Cardiac septum (tissue), 1 donor: ENCODE measurements at places on chromosomes 3 and 15. TPM values are rescaled to one million over a fixed set of nuclear protein-coding genes. Genes with fewer than 3 reads are reported as not detected.
A peak's percentile ranks its signal among the peaks of the same experiment; 100 is the strongest.

- no peak for DNase-seq
Observed at GRCh38 chr15:48221885-48222284, 15.8 kb downstream of the SLC12A1 start.

GRCh38 chr3:6416049-6416661, 444.8 kb upstream of the GRM7 start:
- no peak for DNase-seq

GRCh38 chr3:177563792-177564191, 366.5 kb upstream of the TBL1XR1 start:
- DNase-seq, result no peak

DNA sequence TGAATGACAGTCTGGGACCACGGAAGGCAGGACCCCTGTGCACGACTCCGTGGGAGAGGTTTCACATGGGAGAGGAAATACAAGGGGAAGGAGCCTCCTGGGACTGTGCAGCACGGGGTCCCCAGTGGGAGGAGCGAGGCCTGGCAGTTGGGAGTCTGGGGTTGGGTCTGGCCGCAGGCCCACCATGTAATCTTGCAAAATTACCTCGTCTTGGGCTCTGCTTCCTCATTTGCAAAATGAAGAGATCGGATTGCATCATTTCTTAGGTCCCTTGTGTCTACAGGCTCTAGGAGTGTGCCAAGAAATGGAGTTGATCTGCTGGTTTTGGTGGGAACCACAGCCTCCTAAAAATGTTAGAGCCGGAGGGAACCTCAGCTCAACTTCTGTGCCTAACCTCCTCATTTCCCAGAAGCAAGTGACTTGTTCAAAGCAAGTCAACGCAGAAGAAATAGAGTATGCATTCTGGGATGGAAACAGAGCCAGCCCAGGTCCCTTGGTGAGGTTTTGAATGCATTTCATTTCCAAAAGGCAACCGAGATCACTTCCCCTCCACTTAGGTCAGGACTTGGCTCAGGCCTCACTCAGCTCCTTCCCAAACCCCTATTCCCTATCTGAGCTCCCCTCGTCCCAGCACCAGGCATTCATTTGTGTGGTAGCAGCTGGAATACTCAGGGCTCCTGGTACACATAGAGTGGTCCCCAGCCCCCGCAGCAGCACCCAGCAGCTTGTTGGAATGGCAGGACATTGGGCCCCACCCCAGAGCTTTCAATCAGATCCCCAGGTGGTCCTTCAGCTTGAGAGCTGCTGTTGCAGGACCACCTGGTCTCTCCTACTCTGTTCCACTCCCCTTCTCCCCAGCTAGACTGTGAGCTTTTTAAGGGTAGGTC, 267.7 kb downstream of the XXYLT1 start:
- peak; percentile 75 for DNase-seq

DNA sequence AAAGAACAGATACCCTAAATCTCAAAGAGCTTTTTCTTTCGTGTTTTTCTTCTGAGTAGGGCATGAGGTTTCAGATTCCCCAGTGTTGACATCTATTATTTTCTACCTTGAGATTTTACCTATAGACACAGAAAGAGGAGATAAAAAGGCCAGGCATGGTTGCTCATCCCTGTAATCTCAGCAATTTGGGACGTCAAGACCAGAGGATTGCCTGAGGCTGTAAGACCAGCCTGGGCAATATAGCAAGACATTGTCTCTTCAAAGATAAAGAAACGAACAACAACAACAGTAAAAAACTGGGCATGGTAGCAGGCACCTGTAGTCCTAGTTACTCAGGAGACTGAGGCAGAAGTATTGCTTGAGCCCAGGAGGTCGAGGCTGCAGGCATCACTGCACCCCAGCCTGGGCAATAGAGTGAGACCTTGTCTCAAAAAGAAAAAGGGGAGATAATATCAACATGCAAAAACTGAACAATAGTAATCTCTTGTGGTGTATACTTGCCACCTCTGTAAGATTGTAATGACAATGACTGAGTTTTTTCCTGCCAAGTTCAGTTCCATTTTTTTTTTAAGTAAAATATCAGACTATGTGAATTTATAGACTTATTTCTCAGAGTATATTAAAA, 71.3 kb downstream of the MBNL1 start:
- DNase-seq, result no peak

GRCh38 chr3:195800240-195800639, 11.5 kb downstream of the MUC4 start:
- peak; percentile 39 for DNase-seq

DNA sequence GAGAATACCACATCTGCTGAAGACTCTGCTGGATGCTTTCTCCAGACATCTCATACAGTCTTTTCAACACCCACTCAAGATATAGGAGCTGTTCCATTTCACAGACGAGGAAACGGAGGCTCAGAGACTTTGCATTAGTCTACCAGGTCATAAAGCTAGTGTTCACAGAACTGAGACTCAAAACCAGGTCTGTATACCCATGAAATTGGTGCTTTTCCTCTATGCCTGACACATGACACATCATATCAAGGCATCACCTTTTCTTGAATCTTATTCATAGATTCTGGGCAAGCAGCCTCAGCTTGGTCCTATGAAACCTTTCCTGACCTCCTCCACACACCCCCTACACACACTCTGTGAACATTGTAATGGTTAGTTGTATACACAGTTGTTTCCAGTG, 101.2 kb downstream of the LPP start:
- DNase-seq, result no peak

GRCh38 chr3:157859541-157859940, 246.7 kb downstream of the SHOX2 start:
- no peak for DNase-seq

GRCh38 chr3:127590593-127591465, at the start of gene TPRA1:
TPRA1 (minus strand) TSS chr3:127590733; CDS start chr3:127580146, 10,587 bp downstream.
- peak; percentile 93 for DNase-seq

DNA sequence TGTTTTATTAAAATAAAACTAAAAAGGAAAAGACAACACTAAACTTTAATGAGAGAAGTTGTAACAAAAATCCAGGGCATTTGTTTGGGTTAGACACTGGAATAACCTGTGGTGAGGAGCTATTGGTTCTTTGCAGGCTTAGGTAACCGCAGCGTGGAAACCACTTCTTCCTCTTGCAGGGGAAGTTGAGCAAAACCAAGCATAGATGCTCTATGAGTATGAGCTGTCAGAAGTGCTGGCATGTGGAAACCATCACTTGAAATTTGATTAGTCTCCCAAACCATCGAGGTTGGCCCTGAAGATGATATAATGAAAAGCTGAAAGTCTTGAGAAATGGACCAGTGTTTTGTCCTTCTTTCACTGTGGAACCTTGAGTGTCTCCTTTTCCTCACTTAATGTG, 127.1 kb upstream of the RBMS3 start:
- DNase-seq, result no peak

DNA sequence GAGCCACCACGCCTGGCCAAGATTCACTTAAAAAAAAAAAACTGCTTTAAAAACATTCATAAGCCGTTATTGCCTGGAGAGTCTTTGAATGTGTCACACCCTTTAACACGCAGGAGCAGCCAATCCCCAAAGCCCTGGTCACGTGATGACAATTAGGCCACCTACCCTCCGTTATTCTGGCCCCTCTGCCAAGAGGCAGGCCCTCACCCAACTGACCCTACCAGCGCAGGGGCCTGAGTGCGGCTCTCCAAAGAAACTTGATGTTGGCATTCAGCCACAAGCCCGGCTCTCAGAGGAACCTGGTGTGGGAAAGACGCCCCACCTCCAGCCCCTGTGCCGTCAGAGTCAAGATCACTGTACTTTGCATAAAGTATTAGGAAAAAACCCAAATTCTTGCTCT, 11.6 kb upstream of the MUC4 start:
- no peak for DNase-seq

DNA sequence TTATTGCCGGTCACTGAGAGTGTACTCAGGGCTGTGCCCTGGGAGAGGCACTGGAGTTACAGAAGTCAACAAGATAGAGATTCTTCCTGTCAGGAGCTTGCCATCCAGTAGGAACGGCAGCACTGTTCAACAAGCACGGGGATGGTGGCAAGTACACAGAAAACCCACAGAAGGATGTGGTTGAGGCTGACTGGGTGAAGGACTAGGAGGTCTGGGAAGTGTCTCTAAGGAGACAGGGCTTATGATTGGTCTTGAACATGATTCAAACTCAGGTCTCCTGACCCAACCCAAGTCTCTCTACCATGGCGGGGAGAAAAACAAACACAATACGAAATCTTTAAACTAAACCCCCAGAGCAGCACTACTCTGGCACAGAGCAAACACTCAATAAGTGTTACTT, 37.6 kb downstream of the ERICH6 start:
- no peak for DNase-seq

GRCh38 chr3:171039674-171040073, 13.2 kb upstream of the SLC2A2 start:
- DNase-seq, result no peak

DNA sequence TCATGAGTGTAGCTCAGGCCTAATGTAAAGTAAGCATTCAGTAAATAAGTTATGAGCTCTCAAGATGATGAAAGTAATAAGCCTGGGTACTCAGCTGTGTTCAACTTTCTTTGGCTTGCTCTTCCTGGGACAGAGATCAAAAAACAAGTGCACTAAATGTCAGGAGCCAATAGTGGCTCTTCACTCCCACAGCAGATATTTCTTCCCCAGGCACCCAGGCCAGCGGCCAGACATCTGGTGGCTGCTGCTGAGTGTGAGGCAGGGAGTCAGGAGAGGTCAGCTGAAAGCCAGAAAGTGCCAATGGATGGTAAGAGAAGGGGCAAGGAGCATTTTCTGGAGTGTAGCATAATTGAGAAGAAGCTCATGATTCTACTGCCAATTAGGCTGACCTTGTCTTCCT, 18.2 kb upstream of the ITGA11 start:
- no peak for DNase-seq

DNA sequence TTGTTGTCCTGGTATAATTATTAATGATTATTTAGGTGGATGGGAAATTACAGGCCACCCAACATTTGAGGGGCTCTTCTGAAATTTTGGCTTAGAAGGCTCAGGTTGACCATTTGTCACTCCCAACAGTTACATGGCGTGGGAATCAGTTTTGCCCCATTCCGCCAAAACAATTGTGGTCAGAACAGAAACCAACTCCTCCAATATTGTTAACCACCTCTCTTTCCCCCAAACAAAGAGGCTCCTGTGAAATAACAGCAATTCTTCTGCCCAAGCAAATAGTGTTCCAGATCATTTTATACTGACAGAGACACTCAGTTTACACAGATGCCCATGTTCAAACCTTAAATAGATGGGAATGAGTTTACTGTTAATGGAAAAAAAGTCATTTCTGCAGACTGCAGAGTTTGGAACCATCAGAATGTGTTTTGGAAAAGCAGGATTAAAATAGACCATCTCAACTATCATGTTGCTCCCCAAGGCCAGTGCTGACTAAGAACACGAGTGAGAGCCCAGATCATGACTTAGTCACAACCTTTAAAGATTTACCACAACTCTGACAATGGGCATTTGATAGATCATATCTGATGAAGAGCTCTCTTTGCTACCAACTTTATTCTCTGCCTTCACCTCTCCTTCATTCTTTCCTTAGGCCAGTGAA, 102.1 kb downstream of the DUT start:
- DNase-seq, result no peak

GRCh38 chr3:50415061-50415460, 55.7 kb upstream of the TMEM115 start:
- DNase-seq, result no peak

DNA sequence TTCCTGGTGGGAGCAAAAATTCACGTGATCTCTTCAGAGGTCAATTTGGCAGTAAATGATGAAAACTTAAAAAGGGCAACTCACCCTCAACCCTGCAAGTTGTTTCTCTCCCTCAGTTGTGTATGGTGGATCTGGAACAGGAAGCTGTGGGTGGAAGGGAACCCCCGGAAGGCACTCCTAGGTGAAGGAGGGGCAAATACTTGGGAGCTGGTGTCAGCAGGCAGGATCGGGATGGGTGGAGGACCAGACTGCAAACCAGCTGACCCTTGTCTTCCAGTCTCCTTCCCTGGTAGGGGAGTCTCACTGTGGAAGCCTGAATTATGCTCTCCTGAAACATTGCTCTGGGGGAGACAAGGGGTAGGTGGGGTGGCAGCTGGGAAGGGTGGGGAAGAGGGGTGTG, 33.5 kb downstream of the PRR23E start:
- DNase-seq, result no peak

- DNase-seq, result no peak
Observed at GRCh38 chr3:23548706-23549105, 257.0 kb upstream of the UBE2E1 start.

GRCh38 chr15:67025719-67026609, 39.4 kb upstream of the SMAD3 start:
- no peak for DNase-seq

DNA sequence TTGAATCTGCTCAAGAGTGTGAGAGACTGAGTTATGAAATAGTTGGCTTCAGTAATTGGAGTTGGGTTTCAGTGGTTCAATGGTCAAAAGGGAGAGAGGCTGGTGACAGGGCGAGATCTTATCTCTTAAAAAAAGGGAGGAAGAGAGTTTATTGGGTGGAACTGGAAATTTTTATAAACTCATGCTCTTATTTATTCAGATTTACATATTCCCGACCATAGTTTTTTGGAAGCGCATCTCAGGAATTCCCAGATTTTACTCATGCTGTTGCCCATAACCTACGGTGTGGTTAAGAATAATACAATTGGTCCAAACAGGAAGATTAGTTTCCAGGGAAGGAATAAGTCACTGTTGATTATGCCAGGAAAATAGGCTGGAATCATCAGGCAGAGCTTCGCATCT, 41.4 kb downstream of the CD200 start:
- no peak for DNase-seq

DNA sequence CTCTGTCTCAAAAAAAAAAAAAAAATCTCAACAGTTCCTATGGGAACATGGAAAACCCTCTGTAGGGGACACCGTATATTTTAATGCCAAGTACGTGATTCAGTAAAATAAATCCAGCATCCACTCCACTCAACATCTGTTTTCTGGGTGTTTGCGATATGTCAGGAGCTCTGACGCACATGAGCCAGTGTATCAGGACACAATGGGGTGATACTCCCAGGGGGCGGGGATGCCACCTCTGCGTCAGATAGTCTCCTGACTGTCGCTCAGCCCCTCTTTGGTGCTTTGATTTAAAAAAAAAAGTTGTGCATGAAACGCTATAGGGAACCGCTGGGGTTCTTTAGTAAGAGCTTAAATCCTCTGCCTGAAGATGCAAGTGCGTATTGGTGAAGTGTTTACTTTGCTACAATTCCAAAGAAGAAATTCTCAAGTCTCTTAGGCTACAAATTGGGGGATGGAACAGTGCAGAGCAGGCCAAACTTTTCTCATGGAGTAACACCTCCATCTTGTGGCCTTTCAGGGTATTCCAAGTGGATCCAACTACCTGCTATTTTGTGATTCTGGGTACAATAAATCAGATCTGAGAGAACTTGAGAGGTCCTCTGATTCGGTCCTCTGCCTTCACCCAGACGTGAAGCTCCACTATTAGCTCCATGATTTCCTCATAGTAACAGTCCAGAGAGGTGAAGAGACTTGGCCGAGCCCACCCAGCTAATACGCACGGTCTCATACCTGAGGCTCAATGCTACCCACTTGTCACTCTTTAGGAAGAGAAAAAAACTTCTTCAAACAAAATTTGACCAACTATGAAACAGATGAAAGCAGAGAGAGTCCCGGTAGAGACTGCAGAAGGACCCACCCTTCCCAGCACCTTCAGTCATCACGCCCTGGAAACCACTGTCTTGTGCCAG, 9.3 kb upstream of the NR2E3 start:
- DNase-seq, result no peak

The PRKCD gene
- 10.6 TPM for total RNA-seq

The SCAMP5 gene
- 3.6 TPM for total RNA-seq

The ARPIN gene
- 14.4 TPM for total RNA-seq

The APEH gene
- total RNA-seq, result 81.4 TPM

The ZNF860 gene
- 0.16 TPM for total RNA-seq

The CD86 gene
- 1.9 TPM for total RNA-seq

The COL7A1 gene
- 26.5 TPM for total RNA-seq

The ACKR4 gene
- 1.6 TPM for total RNA-seq

The TRA2B gene
- total RNA-seq, result 62.1 TPM

The CCR3 gene
- total RNA-seq, result not detected

The GOLGA6D gene
- not detected for total RNA-seq

The CLDN16 gene
- total RNA-seq, result not detected
